Tibial nerve (tissue), 4 donors: ENCODE measurements at places on chromosomes 16 and 17.
A peak's percentile ranks its signal among the peaks of the same experiment; 100 is the strongest.

GRCh38 chr16:54291656-54292487 lies 5.3 kb upstream of the IRX3 start:
- DNase-seq: no peak

DNA sequence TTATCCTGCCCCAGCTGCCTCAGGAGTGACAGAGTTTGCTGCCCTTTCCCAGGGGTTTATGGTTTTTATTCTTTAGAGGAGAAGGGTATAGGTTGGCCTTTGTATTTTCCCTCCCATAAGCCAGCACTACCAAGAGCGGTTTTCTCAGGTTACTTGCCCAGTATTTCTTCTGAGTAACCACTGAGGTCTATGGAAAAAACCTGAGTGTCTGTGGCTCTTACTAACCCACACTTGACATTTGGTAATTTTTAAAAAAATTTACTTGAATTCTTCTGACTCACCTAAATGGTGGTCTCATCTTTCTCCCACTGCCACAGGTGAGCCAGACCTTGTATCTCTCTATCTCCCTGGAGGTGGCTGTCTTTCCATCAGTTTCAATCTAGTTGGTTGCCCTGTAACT lies 6.0 kb downstream of the SLC7A6 start:
- DNase-seq: no peak

DNA sequence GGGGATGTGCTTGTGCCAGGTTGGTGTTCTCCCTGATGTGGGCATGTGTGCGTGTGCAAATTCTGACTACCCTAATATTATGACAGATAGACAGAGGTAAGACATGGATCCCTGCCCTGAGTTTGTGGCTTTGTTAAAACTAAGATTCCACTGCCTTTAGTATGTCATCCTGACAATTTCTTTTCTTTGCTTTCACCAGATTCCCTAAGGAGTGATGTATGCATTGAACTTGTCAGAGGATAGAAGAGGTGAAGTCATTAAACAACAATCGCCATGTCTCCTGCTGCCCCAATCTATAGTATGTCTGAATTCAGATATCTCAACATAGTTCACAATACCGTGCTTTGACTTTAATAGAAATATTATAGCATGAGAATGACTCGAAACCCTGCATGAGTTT lies 137.1 kb upstream of the ELAC2 start:
- no peak for DNase-seq

DNA sequence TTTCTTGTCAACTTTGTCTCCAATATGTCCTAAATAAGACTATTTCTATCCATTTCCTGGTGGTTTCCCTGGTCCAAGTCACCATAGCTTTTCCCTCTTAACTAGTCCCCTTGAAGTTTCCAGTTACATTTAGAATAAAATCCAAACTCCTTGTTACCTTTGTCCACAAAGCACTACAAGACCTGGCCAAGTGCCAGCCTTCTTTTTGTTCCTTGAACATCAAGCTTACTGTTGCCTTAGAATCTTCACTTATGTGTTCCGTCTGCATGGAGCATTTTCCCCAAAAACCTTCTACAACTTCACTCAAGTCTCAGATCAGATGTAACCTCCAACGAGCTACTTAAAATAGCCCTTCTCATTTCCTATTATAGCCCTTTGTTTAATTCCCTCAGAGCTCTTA lies 101.4 kb downstream of the ITFG1 start:
- no peak for DNase-seq

DNA sequence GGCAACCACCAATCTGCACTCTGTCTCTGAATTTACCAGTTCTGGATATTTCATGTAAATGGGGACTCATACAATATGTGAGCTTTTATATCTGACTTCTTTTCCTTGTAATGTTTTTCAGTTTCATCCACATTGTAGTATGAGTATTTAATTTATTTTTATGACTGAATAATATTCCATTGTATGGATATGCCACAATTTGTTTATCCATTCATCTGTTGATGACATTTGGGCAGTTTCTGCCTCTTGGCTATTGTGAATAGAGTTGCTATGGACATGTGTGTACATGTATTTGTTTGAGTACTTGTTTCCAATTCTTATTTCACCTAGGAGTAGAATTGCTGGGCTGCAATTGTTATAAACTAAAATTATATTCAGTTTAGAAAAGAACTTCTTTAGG lies 126.9 kb downstream of the MRTFB start:
- no peak for DNase-seq

GRCh38 chr16:85687651-85688471 lies 893 bp downstream of the GINS2 start:
- DNase-seq: no peak

DNA sequence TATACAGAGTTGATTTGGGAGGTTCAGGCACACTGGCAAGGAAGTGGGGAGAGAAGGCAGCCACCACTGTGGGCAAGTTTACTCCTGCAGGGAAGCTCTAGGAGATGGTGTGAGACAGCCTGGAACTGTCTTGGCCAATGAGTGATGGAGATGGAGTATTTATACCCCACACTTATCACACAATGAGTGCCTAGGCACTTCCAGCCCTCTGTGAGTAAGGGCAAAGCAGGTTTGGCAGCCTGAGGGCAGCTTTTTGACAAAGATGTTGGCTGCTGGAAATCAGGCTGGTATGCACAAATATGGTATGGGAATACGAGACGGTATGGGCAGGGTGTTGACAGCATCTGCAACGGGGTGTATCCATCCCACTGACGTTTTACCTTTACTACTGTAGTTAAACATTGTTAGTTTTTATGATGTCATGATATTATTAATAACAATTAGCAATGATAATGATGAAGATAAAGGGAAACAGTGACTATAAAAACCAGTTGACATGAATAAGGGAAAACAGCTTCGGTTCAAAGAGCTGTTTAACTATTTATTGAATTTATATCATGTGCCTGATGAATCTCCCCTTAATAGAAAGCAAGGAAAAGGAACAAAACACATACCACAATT lies 149.9 kb downstream of the CDK5R1 start:
- no peak for DNase-seq

GRCh38 chr17:78952706-78953105 lies 27.0 kb downstream of the LGALS3BP start:
- DNase-seq: no peak

DNA sequence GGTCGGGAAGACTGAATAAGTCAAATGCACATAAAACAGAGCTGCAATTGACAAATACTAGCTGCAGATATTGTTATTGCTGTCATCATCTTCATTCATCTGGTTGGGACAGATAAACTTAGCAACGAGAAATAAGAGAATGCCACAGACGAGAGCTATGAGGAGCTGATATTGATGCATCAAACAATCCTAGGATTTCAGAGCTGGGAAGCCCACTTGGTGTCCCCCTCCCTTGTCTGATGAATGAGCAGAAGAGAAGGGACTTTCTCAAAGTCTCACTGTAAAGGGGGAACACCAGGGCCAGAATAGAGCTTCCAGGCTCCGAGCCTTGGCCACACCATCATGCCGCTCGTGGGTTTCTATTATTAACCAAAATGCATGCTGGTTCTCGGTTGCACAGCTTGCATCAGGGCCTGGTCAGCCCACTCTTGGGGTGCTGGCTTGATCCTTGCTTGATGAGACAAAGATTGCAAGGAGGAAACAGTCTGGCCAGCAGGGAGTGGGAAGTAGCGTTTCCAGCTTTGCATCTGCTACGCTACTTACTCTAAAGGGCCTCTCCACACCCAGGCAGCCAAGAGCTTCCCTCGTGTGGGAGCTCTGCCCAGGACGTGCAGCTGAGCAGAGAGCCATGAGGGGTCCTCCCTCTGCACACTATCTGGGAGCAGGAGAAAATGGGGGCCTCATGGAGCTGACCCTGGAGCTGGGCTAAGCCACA lies 28.4 kb upstream of the EMP2 start:
- no peak for DNase-seq

DNA sequence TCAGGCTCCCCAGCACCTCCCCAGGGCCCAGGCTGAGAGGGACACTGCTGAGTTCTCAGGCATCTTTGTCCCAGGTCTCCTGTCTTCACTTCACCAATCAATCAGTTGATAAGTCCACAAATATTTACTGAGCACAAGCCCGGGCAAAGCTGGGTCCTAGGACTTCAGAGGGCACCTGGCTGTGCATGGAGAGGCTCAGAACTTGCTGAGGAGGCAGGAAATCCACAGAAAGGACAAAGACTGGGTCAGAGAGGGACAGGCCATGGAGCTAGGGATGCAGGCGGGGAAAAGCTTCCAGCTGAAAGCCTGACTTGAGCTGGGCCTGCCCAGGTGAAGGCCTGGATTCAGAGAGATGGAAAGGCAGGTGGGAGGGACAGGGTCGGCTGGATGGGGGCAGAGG lies 33.2 kb upstream of the C1QL1 start:
- no peak for DNase-seq

DNA sequence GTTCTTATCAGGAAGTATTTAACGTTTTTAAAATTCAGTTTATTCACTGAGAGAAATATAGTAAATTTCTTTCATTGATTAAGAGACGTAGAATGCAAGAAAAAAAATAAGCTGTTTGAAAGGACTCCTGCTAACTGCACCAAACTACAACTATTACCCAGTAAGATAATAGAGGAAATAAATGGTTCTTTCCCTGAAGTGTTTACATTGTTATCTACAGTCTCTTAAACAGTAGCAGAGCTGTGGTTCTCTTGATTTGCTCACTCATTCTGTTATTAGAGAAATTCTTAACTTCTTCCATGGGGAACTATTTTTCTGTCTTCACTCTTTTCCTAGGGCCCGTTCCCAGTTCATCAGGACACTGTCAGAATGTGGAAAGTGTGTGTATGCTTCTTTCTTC lies 973.0 kb downstream of the KCNJ2 start:
- no peak for DNase-seq

- DNase-seq: no peak
These were observed 12.8 kb downstream of the SLC47A1 start for GRCh38 chr17:19546289-19547065.

- no peak for DNase-seq
These were observed 13.9 kb upstream of the OR1F1 start for GRCh38 chr16:3173892-3174617.

DNA sequence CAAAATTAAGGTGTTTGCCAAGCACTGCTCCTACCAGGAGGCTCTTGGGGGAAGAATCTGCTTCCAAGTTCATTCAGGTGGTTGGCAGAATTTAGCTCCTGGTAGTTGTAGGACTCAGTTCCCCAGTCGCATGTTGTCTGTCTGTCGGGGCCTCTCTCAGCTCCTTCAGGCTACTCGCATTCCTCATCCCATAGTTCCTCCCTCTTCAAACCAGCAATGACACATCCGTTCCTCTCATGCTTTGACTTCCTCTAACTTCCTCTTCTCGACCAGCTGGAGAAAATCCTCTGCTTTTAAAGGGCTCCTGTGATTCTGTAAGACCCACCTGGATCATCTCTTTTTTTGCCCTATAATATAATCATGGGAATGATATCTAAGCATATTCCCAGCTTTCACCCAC lies 108.1 kb downstream of the PMP22 start:
- DNase-seq: no peak

DNA sequence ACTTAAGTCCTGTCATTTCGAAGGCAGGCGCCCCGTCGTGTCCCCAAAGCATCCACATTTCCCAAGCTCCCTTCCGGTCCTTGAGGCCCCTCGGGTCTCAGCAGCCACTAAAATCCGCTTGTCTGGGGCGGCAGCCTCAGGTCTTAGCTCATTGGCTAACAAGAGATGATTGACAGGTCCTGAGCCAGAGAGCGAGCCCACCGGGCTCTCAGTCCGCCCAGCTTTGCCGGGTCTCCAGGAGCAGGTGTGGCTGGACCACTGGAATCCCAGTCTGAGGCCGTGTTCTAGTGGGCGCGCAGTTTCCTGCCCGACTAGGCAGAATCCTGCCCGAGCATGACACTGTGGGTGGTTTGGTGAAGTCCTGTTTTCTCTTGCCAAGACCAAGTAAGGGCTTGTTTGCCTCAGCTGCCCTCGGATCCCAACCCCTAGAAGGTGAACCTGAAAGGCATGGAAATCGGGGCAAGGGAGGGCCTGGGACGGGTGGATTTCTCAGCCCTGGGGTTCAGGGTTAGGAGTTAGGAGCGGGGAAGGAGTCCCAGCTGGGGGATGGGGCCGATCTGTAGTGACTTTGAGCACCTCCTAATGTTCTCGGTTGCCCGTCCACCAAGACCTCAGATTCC lies 42.8 kb downstream of the MRC2 start:
- no peak for DNase-seq

- DNase-seq: peak; percentile 95
These were observed 6.2 kb downstream of the UNKL start for GRCh38 chr16:1408171-1408837.

DNA sequence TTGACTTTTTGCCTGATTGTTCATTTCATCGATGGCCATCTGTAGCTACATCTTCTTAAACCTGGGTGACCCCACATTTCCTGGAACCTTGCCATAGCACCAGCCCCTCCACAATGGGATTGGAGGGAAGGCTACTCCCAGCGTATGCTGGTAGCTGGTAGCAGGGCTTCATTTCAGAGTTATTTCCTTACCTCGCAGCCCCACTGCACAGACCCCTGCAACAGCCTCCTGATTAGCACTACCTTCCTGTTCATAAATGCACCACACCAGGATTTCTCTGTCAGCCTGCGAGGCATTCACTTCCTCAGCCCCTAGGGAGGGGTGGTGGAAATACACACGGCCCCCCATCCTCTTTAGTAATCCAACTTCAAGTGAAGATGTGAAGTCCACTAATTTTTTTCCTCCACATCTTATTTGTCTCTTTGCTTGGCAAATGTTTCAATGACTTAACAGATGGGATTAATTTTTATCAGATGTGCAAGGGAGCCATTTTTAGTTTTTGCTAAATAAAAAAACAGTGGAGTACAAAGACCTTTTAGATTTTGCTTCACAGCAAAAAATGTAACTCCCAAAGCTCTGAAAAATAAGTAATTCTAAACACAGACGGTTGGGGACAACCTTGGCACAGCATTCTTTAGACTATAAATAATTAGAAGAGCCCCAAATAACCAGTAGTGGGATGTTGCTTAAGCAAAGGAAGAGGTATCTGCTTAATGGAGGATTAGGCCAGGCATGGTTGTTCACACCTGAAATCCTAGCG lies 76.6 kb downstream of the CLEC16A start:
- no peak for DNase-seq

DNA sequence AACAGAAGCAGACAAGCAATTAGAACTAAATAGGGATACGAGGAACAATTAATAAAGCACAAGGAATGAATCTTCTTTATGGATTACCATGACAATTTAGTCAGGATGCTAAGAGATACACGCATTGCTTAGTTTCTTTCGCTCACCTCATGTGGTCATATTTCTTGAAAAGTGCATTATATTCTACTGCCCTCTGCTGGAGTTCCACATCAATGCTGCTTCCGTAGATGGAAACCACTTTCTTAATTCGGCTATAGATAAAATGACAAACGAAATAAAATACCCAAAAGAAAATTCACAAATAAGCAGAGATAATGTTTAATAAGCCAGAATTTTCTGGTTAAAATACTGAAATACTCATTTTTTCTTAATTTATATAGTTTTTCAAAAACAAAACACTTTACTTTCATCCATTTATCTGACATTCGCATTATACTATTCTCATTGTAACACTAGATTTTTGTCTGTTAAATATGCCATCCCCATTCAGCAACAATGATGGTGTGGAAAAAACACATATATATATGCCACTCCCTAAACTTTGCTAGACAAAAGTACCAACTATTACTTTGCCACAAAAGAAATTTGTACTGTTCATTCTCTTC lies 22.0 kb upstream of the PHLPP2 start:
- DNase-seq: no peak

- no peak for DNase-seq
These were observed 7.5 kb upstream of the CDH5 start for GRCh38 chr16:66359012-66359411.
